ENCODE measurements at places on chromosomes 1 and 21. TPM values are rescaled to one million over a fixed set of nuclear protein-coding genes. Genes with fewer than 3 reads are reported as not detected.

The NR5A2 gene
- 5.6 TPM for total RNA-seq

The ENAH gene
- 95.8 TPM for total RNA-seq

The ST6GALNAC3 gene
- total RNA-seq = 0.75 TPM

The CHIA gene
- not detected for total RNA-seq

The ALG14 gene
- total RNA-seq = 14.3 TPM

The DR1 gene
- total RNA-seq = 32.3 TPM

The MAN1C1 gene
- 0.09 TPM for total RNA-seq

The KRTAP13-1 gene
- not detected for total RNA-seq

The C1orf115 gene
- 5.8 TPM for total RNA-seq

The RPE65 gene
- not detected for total RNA-seq

The DDOST gene
- 174 TPM for total RNA-seq

The SLC9A1 gene
- 13.2 TPM for total RNA-seq

The CD160 gene
- not detected for total RNA-seq

The HIVEP3 gene
- total RNA-seq = 2.8 TPM

The ERICH3 gene
- total RNA-seq = not detected

The UBE2U gene
- total RNA-seq = not detected

The LYPLA2 gene
- total RNA-seq = 53.7 TPM

The ALX3 gene
- total RNA-seq = not detected

The GUCA2B gene
- total RNA-seq = not detected

The CD1C gene
- not detected for total RNA-seq

The CREB3L4 gene
- 10.5 TPM for total RNA-seq
